Muscle of arm (tissue), 14 donors: ENCODE measurements at places on chromosomes 2 and 18. TPM values are rescaled to one million over a fixed set of nuclear protein-coding genes. Genes with fewer than 3 reads are reported as not detected.

GRCh38 chr2:48383036-48383435, 146.9 kb upstream of the STON1 start:
- no peak for DNase-seq

DNA sequence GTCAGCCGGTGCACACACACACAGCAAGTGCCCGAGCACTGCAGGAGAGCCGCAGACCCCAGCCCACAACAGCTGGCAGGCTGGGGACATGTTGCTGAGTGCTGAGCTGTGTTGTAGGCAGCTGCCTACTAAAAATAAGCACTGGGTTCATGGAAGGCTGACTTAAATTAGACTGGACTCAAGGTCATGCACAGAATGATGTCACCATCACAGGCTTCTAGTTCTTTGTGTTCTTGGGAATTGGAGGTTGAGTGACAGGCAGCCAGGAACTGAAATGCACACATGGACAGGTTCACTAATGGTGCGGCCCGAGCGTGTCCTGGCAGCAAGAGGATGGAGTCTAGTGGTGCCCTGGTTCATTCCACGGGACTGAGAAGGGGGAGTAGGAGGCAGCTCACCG, 71.3 kb downstream of the VWA3B start:
- DNase-seq: no peak

DNA sequence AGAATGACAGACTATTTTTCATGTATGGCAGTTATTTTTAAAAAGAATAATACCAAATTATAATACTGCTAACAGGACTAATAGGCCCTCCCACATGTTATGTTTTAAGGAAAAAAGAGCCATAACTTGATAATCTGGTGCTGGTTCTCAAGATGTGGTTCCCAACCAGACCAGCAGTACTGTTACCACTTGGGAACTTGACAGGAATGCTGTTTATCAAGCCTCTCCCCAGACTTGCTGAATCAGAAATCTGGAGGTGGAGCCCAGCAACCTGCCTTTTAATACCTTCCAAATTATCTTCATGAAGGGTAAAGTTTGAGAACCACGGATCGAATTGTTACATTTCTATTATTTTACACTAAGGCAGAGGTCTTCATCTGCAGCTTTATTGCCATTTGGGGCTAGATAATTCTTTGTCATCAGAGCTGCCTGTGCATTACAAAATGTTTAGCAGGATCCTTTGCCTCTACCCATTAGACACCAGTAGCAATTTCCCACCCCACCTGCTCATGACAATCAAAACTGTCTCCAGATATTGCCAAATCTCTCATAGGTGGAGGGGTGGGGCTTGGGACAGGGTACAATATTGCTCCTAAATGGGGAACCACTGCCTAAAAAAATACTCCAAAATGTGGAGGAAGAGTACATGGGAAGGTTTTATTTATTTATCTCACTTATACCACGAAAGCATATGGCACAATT, 629.6 kb downstream of the ARHGAP15 start:
- no peak for DNase-seq

- no peak for DNase-seq
These were observed 9.5 kb downstream of the HK2 start for GRCh38 chr2:74843433-74843832.

- no peak for DNase-seq
These were observed 52.6 kb downstream of the CIB4 start for GRCh38 chr2:26588576-26588975.

GRCh38 chr2:26330114-26330549, 15.8 kb upstream of the SELENOI start:
- peak; percentile 77 for DNase-seq

INO80C gene
- polyA plus RNA-seq: 24.2 TPM

MRPS5 gene
- 41.2 TPM for polyA plus RNA-seq
